RWPE2 (cell line): ENCODE measurements at places on chromosomes 13 and 19.

DNA sequence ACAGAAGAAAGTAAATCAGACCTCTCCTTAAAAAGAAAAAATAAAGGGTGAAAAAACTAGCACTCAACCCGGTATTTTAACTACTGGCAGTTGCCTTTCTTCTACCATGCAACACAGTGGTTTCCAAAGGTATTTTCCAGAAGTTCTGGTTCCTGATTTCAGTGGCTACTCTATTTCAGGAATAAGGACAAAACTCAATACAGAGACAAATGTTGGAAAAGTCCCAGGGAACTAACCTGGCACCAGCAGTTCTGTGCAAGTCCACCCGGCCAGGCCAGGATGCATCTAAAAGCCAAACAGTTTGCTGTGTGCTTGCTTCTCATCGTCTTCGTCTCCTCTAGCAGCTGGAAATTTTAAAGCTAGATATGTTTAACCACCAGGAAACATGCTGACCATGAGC is 52.5 kb downstream of the FOXO1 start:
- H3K4me1 ChIP-seq = peaks cover 19% of the 10 kb centered on the region
- no peak overlapping the region for H3K4me3 ChIP-seq
- no peaks in the 10 kb centered on the region for H3K36me3 ChIP-seq
- no peak overlapping the region for H3K27ac ChIP-seq

- H3K4me1 ChIP-seq = no peaks in the 10 kb centered on the region
- DNase-seq = no peak
- H3K27me3 ChIP-seq = no peaks in the 10 kb centered on the region
- H3K36me3 ChIP-seq = no peaks in the 10 kb centered on the region
These were observed 41.9 kb upstream of the POSTN start for GRCh38 chr13:37640499-37640898.

DNA sequence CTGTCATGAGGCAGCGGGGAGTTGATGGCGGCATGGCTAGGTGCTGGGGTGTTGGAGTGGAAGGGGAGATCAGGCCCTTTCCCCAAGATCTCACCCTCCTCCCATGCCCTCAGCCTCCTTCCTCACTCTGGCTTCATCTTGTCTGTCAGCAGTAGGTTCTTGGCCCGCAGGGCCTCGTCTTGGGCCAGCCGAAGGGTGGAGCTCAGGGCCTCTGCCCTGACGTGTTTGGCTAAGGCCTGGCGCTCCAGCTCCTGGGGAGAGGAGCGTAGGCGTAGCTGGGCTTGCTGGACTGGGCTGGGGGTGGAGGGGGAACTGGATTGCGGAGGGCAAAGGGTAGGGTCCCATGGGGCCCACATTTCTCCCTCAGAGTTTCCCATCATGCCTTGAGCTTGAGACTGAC is 23.2 kb downstream of the TSKS start:
- DNase-seq = no peak
- H3K4me3 ChIP-seq = no peak overlapping the region
- H3K27me3 ChIP-seq = no peaks in the 10 kb centered on the region
- no peaks in the 10 kb centered on the region for H3K36me3 ChIP-seq
- H3K4me1 ChIP-seq = no peaks in the 10 kb centered on the region

DNA sequence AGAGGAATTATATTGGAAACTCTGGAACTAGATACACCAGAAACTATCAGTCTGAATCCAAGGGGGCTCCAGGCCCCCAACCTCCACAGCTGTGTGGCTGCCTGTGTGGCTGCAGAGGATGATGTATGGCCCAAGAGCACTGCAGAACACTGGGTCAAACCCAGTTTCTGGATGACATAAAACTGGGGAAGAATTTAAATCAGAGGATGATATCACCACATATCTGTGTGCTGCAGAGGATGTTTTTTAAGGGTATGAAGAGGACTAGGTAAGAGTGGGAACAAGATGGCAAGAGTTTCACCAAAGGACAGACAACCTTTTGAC is 226.4 kb downstream of the SUCLA2 start:
- no peaks in the 10 kb centered on the region for H3K4me1 ChIP-seq
- H3K27ac ChIP-seq = no peak overlapping the region
- no peaks in the 10 kb centered on the region for H3K27me3 ChIP-seq
- no peak for DNase-seq
- no peak overlapping the region for H3K4me3 ChIP-seq

- H3K27me3 ChIP-seq = peaks cover 12% of the 10 kb centered on the region
- no peak overlapping the region for H3K27ac ChIP-seq
These were observed 2.6 kb upstream of the WIZ start for GRCh38 chr19:15452111-15453047.

DNA sequence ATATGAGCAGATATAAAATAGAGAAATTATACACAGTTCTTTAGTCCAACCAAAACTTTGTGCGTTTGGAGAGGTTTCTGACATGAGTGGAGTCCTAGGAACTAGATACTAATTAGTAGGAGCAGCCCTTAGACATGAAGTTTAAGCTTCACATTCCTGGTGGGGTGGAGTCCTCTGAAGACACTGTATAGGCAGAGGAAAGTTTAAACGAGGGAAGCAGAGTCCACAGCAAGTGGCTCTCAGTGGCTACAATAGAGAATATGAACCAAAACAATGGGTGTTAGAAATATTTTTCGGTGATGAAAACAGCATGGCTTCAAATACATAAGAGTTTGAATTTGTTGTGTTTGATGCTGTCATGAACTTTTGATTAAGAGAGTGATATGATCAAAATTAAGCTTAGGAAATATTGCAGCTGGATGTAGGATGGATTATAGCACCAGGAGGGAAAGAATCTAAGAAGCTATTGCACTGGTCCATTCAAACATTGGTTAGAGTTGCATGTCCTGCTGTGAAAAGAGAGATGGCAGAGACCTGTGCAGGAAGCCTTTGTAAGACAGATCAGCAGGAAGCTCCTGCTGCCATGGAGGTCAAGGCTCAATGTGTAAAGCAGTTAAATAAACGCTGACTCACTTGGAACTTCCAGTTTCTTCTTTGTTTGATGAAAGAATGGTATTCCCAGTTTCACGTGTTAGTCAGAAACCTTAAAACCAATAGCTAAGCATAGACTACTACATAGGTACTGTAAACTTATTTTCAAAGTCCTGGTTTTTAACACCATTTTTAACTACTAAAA is 175.2 kb downstream of the TDRD3 start:
- no peak overlapping the region for H3K27ac ChIP-seq
- no peak overlapping the region for H3K4me3 ChIP-seq
- no peaks in the 10 kb centered on the region for H3K27me3 ChIP-seq
- 0 out of 2 replicates have a peak, but pooled peaks cover 9% of the 10 kb centered on the region for H3K36me3 ChIP-seq
- DNase-seq = no peak

- no peak overlapping the region for H3K27ac ChIP-seq
- H3K4me3 ChIP-seq = no peak overlapping the region
- no peak for DNase-seq
- no peaks in the 10 kb centered on the region for H3K4me1 ChIP-seq
- H3K36me3 ChIP-seq = no peaks in the 10 kb centered on the region
These were observed 1159.3 kb upstream of the PRR20A start for GRCh38 chr13:55981381-55981780.

- peak overlapping the region; percentile 34 for H3K4me3 ChIP-seq
- H3K4me1 ChIP-seq = no peaks in the 10 kb centered on the region
- H3K36me3 ChIP-seq = no peaks in the 10 kb centered on the region
- no peak for DNase-seq
- H3K27me3 ChIP-seq = no peaks in the 10 kb centered on the region
These were observed 418 bp downstream of the ZNF444 start for GRCh38 chr19:56141417-56141993.

- no peaks in the 10 kb centered on the region for H3K27me3 ChIP-seq
- H3K4me1 ChIP-seq = peaks cover 19% of the 10 kb centered on the region
- no peak overlapping the region for H3K27ac ChIP-seq
- H3K36me3 ChIP-seq = peaks cover 25% of the 10 kb centered on the region
- no peak for DNase-seq
These were observed 22.8 kb upstream of the ZNF83 start for GRCh38 chr19:52660981-52661380.

GRCh38 chr19:13085666-13086065 is 17.0 kb downstream of the LYL1 start:
- H3K4me3 ChIP-seq = no peak overlapping the region
- H3K27ac ChIP-seq = no peak overlapping the region
- no peak for DNase-seq
- H3K27me3 ChIP-seq = no peaks in the 10 kb centered on the region
- H3K36me3 ChIP-seq = peaks cover 7% of the 10 kb centered on the region; the same call in 1 of the 2 replicates
- H3K4me1 ChIP-seq = no peaks in the 10 kb centered on the region

GRCh38 chr19:2983351-2984214 is 6.2 kb downstream of the TLE6 start:
- no peak overlapping the region for H3K4me3 ChIP-seq
- H3K36me3 ChIP-seq = no peaks in the 10 kb centered on the region
- DNase-seq = no peak
- H3K27ac ChIP-seq = peak overlapping the region; percentile 55
- no peaks in the 10 kb centered on the region for H3K27me3 ChIP-seq
- peaks cover 5% of the 10 kb centered on the region for H3K4me1 ChIP-seq

GRCh38 chr19:31181535-31181934 is 167.7 kb downstream of the TSHZ3 start:
- no peaks in the 10 kb centered on the region for H3K36me3 ChIP-seq
- no peaks in the 10 kb centered on the region for H3K4me1 ChIP-seq
- H3K27ac ChIP-seq = no peak overlapping the region
- H3K4me3 ChIP-seq = no peak overlapping the region

- DNase-seq = no peak
- no peaks in the 10 kb centered on the region for H3K4me1 ChIP-seq
- H3K36me3 ChIP-seq = peaks cover 19% of the 10 kb centered on the region
These were observed at the start of gene WDR88 for GRCh38 chr19:33132021-33132420. Gene WDR88, plus strand, starts transcription at chr19:33132114. Its CDS starts 56 bp downstream, at chr19:33132170.

- no peaks in the 10 kb centered on the region for H3K36me3 ChIP-seq
- no peak overlapping the region for H3K4me3 ChIP-seq
- H3K27me3 ChIP-seq = peaks cover 4% of the 10 kb centered on the region
- H3K27ac ChIP-seq = no peak overlapping the region
- no peak for DNase-seq
These were observed 667.0 kb downstream of the LIG4 start for GRCh38 chr13:107548338-107548737.

DNA sequence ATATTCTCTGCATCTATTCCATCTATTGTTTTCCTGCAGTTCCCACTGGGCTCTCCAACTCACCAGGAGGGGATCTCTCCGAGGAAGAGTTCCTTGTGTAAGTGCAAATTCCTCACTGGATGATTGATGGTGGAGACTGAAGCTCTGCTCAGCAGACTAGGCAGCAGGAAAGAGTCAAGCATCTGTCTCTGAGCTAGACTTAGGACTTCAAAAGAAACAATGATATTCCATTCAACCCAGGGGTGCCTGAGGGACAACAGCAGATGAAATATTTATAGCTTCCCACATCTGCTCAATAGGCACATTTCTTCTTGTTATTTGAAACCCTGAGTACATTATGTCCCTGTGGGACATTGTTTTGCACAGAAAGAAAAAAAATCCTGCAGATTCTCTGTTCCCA is at the start of the genes OR7A5 and OR7C1:
OR7A5 (minus strand) TSS at position 175 of the 400 bp plus-strand sequence. CDS start 6,944 bp downstream, outside the sequence.
OR7C1 (minus strand) TSS at position 175 of the 400 bp plus-strand sequence. CDS start 35,049 bp downstream, outside the sequence.
- no peak for DNase-seq
- H3K4me1 ChIP-seq = no peaks in the 10 kb centered on the region
- no peaks in the 10 kb centered on the region for H3K36me3 ChIP-seq
- H3K27me3 ChIP-seq = no peaks in the 10 kb centered on the region

DNA sequence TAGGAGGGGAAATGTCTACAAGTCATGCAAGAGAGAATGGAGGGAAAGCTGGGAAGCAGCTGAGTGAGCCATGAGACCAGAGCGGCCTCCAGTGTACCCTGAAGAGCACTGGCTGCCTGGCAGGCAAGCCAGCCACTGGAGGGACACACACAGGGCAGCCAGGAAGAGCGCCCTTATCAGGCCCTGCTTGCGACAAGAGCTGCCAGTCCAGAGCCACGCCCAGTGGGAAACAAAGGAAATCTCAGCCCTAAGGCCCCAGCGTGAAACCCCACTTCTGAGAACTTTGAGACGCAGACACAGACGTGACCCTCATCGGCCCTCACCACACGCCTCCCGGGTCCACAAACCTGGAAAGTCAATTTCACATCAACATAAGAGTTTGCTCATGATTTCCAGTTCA is 105.0 kb downstream of the STK24 start:
- H3K27ac ChIP-seq = no peak overlapping the region
- peaks cover 11% of the 10 kb centered on the region for H3K4me1 ChIP-seq
- H3K27me3 ChIP-seq = no peaks in the 10 kb centered on the region
- no peak overlapping the region for H3K4me3 ChIP-seq

DNA sequence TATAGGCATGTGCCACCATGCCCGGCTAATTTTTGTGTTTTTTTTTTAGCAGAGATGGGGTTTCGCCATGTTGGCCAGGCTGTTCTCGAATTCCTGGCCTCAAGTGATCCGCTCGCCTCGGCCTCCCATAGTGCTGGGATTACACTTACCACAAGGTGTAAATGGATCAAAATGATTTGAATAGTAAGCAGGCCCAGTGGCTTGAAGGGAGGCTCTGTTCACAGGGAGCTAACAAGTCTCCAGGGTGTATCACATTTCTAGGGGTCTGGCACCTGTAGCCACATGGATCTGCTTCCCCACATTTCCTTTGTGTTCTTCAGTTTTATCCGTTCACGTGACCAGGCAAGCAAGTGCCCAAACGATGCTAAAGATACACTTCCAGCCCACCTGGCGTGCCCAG is 13.5 kb upstream of the CNFN start:
- H3K4me1 ChIP-seq = no peaks in the 10 kb centered on the region
- H3K36me3 ChIP-seq = no peaks in the 10 kb centered on the region; the same call in 1 of the 2 replicates
- no peaks in the 10 kb centered on the region for H3K27me3 ChIP-seq

GRCh38 chr19:9862938-9863337 is 27.8 kb downstream of the PIN1 start:
- H3K4me1 ChIP-seq = no peaks in the 10 kb centered on the region
- H3K27ac ChIP-seq = no peak overlapping the region
- H3K36me3 ChIP-seq = no peaks in the 10 kb centered on the region
- no peak overlapping the region for H3K4me3 ChIP-seq
- no peak for DNase-seq
- H3K27me3 ChIP-seq = no peaks in the 10 kb centered on the region

GRCh38 chr13:35741657-35742056 is 265.2 kb upstream of the MAB21L1 start:
- no peaks in the 10 kb centered on the region for H3K36me3 ChIP-seq
- no peak overlapping the region for H3K27ac ChIP-seq
- no peaks in the 10 kb centered on the region for H3K4me1 ChIP-seq
- no peak for DNase-seq
- H3K27me3 ChIP-seq = no peaks in the 10 kb centered on the region

DNA sequence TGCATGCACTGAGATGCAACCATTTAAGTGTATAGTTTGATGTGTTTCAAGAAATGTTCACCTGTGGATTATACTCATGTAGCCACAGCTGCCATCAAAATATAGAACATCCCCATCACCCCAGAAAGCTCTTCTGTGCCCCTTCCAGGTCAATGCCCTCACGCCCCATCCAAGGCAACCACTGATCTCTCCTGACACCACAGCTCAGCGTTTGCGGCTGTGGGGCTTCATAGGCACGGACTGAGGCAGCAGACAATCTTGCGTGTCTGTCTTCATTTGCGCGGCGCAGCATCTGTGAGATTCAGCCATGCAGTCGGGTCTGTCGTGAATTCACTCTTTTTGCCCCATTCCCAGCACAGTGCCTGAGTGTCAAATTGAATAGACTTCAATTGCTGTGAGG is 153.8 kb upstream of the UQCRFS1 start:
- H3K36me3 ChIP-seq = no peaks in the 10 kb centered on the region
- H3K4me3 ChIP-seq = no peak overlapping the region
- H3K4me1 ChIP-seq = no peaks in the 10 kb centered on the region
